Activated T-cell treated with anti-CD3 and anti-CD28 coated beads for 24 hours (primary cell): ENCODE measurements at places on chromosomes 12 and 14.

DNA sequence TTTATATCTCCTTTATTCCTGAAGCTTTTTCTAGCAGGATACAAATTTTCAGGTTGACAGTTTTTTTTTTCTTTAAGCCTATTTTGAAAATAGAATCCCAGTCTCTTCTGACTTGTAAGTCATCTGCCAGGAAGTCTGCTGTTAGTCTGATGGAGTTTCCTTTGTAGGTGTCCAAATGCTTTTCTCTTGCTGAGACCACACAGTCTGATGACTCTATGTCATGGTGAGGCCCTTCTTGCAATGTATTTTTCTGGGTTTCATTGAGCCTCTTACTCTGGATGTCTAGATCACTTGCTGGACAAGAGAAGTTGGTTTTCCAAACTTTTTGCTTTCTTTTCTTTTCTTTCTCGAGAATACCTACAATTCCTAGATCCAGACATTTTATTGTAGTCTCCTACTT, 30.6 kb downstream of the USP15 start:
- no peak for DNase-seq

DNA sequence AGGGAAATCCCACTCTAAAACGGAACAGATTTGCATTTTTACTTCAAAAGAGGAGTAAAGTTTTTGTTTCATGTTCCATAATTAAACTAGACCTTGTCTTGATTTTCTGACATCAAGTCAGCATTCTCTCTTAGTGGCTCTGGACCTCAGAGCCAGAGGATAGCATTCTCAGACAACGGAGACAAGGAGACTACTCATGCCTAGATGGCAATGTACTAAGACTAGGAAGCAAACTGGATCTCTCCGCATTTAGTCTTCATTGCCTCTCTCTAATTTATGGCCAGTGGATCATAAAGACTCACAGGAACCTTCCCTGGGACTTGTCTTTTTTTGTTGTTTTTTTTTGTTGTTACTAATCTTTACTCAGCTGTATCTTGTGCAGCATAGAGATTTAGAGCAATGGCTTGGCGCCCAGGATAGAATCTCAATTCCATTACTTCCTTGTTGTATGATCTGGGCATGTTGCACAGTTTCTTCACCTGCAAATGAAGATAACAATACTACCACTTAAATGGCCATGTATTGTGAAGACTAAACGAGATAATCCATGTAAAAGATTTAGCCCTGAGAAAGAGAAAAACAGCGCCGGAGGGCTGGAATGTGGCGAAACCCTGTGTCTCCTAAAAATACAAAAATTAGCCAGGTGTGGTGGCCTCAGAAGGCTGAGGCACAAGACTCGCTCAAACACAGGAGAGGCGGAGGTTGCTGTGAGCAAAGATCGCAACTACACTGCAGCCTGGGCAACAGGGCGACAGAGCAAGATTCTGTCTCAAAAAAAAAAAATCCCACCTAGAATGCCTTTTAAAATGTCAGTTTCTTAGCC, 4.0 kb upstream of the GEMIN2 start:
- no peak for DNase-seq

DNA sequence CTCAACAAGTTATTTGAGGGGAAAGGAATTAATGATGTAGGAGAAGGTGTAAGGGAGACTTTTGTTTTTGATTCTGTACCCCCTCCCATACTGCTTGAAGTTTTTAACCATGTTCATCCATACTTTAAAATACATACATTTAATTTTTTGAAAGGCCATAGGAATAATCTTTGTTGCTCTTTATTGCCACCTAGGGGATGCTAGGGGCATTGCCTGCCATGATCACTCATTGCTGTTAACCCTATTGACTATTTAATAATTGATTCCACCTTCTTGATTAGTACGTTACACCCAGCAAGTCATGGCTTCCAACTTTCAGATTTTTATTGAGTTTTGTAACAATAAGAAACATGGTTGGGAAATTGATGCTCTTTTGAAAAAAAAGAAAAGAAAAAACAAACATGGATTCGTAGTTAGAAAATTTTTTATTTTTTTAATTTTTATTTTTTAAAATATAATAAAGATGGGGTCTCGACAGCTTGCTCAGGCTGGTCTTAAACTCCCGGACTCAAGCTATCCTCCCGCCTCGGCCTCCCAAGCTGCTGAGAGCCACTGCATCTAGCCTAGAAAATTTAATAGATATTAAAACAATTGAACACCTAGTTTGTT, 8.5 kb upstream of the PRKAB1 start:
- DNase-seq, result peak; percentile 25

DNA sequence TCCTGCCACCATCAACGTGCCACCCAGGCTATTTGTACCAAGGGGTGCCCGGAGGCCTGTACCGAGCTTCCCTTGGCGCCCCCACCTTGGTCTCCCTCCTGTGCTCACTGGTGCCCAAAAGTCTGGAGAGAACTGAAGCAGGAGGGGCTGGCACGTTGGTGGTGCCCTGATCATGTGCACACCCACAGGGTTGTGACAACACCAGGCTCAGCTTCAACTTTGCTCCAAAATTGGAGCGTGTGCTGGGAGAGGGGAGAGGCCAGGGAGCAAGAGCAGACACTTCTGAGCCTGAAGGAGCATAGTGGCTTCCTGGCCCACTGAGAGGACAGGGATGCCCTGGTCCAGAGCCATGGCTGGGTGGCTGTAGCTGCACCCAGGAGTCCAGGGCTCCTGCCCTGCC, 13.0 kb upstream of the LPCAT3 start:
- no peak for DNase-seq

- no peak for DNase-seq
These were observed 61.0 kb upstream of the PELI2 start for GRCh38 chr14:56057071-56057741.

DNA sequence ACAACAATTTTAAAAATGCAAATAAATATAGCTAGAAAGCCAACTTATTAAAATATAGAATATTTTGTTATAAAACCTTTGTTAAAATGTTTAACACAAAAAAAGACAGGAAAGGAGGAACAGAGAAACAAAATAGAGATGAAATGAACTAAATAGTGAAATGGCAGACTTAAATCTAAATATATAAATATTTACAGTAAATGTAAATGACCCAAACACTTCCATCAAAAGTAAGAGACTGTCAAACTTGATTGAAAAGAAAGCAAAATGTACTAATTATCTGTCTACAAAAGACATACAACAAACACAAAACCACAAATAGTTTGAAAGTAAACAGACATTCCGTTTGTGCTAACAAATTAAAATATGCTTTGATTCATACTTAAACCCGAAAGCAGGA, 41.7 kb downstream of the PLBD1 start:
- DNase-seq, result no peak

GRCh38 chr12:121391619-121392324, 8.1 kb upstream of the RNF34 start:
- DNase-seq, result peak; percentile 4

GRCh38 chr14:76761136-76761959, at the start of gene VASH1:
Gene VASH1, plus strand, starts transcription at chr14:76761468. Its CDS starts 1,354 bp downstream, at chr14:76762822.
- DNase-seq, result peak; percentile 41

DNA sequence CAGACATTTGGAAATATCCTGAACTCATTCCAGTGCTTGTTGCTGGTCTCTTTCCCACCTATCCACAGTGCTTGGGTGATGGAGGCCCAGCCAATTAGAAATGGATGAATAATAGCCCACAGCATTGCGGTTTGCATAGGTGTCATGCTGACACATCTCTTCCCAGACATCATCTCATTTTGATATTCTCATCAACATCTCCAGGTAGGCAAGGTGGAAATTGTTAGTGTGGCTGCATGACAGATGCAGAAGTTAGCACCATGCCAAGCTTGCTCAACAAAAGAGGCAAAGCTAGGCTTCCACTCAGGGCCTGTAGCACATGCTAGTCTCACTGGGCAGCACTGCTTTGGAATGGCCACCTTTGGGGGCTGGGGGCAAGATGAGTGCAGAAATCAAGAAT, 1118.9 kb downstream of the VRK1 start:
- DNase-seq, result no peak

GRCh38 chr14:78029601-78030372, 140.4 kb upstream of the NRXN3 start:
- no peak for DNase-seq

- no peak for DNase-seq
These were observed 10.0 kb downstream of the MARK3 start for GRCh38 chr14:103395244-103395643.

DNA sequence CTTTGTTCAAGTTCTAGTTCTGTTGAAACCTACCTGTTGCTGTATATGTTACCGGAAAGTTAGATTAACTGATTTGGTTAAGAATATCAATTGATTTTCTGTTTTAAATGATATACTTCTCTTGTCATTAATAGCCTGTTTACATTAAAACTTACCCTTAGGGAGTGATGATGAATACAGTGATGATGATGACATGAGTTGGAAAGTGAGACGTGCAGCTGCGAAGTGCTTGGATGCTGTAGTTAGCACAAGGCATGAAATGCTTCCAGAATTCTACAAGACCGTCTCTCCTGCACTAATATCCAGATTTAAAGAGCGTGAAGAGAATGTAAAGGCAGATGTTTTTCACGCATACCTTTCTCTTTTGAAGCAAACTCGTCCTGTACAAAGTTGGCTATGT, 33.0 kb downstream of the CAND1 start:
- no peak for DNase-seq

DNA sequence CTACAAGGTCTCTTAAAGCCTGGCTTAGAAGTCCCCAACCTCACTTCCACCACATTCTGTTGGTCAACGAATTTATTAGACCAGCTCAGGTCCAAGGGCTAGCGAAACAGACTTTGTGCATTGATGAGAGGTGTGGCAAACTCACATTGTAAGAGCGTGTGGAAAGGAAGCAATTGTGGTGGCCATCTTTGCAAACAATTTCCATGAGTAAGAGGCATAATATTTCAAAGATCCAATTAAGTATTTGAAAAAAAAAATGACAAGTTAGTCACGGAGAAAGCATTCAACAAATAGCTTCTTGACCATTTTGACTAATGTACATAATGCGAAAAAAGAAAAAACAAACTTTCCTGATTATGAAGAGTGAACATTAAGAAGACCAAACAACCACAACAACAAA, 7.4 kb downstream of the NR1H4 start:
- DNase-seq, result no peak

GRCh38 chr14:92880851-92881250, 42.1 kb upstream of the CHGA start:
- no peak for DNase-seq

GRCh38 chr12:94641283-94641682, 9.1 kb downstream of the TMCC3 start:
- no peak for DNase-seq

- DNase-seq, result no peak
These were observed 2.0 kb downstream of the PELI2 start for GRCh38 chr14:56120091-56120691.

DNA sequence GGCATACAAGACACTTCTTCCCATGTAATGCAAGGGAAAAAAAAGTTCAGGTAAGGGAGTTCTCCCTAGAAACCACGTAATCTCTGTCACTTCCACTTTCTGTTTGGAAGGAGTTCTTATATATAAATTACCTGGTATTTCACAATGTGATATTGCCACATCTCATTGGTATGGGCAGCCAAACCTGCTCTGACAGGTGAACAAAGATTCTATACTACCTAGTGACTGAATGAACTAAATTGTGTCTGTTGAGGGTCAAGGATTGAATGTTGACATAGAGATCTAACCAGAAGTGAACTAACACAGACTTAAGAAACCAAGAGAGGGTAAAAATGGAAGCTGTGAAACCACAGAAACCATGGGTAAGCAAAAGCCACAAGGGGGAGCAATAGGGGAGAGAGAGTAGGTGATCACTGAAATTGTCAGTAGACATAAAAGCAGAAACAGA, 161.3 kb downstream of the RPL10L start:
- DNase-seq, result no peak

DNA sequence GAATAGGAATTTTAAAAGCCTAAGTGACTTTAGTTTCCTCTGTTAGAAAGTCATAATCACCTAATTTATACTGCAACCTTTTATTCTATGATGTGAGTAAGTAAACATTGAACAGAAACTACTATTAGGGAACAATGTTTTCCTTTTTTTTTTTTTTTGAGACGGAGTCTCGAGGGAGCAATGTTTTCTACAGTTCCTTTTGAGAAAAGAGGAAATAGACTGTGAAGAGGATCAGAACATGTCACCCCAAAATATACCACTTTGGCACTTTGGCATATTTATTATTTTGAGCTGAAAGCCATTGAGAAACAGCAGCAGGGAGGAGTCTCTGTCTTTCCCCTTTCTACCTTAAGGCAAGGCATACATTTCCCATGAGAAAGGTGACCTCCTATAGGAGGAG, 162.7 kb upstream of the CNOT2 start:
- no peak for DNase-seq

- no peak for DNase-seq
These were observed 888 bp upstream of the EEA1 start for GRCh38 chr12:92929983-92930382.

DNA sequence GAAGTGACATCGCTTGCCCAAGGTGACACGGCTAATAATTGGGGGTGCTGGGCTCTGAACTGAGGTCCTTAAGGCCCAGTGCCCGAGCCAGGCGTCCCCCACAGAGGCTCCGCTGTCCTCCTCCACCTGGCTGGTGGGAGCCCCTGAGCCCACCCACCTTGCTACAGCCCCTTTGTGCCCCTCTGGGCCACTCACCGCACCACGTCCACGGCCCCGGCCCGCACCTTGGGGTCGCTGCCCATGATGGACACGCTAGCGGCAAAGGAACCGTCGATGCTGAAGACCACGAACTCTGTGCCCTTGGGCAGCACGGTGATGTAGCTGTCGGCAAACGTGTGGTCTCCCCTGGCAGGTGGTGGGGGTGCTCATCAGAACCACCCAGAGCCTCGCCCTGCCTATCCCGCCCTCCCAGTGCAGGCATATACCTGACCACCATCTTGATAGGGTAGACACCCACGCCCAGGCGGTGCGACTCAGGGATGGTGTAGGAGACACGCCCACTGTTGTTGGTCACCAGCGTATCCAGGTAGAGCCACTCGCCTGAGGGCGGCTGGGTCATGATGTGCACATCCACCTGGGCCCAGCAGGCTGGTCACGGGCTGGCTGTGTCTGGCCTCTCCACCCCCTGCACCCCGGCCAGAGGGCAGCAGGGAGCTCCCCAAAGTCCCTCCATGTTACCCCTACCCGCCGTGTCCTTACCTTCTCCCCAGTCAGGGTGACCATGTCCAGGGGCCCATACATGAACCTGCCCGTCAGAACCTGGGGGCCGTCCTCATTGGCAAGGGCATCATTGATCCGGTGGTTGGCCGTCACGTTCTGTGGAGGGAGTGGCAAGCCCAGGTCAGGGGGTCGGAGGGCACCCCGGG, 6.8 kb downstream of the ARL6IP4 start:
- no peak for DNase-seq

GRCh38 chr14:104445832-104446381, 133.7 kb upstream of the C14orf180 start:
- DNase-seq, result no peak
